Naive thymus-derived CD8-positive, alpha-beta T cell (primary cell): ENCODE measurements at places on chromosomes 4 and X.

DNA sequence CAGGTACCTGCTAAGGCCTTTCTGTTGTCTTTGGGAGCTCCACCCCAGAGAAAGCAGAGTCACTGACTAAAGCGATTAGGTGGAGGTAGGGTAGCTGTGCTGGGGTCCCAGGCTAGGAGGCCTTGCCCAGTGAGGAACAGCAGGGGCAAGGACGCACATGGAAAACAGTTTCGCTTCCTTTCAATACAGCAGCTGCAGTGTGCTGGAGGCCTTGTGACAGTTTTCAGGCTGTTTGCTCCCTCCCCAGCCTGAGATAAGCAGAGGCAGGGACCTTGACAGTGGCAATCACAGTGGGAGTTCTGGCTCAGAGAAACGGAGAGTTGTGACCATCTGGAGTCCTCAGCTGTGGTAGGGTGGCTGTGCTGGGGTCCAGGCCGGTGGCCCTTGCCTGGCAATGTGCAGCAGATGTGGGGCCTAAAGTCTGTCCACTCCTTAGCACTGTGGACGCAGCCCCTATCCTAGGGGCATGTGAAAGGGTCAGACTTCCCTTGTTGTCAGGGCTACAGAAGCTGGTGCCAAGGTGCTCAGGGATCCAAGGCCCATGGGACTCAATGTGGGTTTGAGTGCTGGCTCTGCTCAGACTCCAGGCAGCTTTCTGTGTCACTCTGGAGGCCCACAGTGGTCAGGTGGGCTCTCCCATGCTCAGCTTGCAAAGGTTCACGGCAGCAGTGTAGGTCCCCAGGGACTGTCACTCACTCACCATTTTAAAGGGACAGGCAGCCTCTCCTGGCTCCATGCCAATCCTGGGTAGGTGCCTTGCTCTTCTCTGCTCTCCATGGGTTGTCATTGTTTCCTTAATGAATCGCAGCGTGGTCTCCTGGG is 534.9 kb upstream of the FMR1 start:
- no peak for DNase-seq

GRCh38 chr4:109469915-109470314 is 36.3 kb downstream of the SEC24B start:
- no peak for DNase-seq

DNA sequence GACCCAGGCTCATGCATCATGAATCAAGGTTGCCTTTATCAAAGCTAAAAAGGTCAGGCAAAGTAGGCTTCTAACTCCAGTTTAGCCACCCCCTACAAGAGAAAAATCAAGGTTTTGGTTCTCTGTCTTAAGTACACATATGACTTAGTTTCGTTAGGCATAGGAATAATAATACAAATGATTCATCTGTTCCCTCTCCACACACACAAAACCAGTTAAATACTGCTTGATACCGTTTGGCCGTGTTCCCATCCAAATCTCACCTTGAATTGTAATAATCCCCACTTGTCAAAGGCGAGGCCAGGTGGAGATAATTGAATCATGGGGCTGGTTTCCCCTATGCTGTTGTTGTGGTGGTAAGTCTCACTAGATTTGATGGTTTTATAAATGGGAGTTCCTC is 226.2 kb downstream of the HS6ST2 start:
- no peak for DNase-seq

DNA sequence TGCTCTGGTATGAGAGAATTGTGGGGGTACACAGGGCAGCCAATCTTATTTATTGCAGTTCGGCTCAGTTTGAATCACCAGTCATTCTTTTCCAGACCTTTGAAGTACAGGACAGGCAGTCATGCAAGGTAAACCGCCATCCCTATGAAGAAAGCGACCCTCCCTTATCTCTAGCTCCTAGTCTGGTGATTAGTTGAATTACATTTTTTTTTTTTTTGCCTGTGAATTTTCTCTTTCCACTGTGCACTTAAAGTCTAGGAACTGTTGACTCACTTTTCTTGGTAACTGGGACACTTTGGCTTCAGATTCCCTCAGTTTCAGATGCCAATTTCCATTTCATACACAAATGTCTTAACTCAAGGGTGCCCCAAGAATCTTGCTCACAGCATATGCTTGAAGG is 82.4 kb upstream of the FAM9C start:
- DNase-seq: no peak

DNA sequence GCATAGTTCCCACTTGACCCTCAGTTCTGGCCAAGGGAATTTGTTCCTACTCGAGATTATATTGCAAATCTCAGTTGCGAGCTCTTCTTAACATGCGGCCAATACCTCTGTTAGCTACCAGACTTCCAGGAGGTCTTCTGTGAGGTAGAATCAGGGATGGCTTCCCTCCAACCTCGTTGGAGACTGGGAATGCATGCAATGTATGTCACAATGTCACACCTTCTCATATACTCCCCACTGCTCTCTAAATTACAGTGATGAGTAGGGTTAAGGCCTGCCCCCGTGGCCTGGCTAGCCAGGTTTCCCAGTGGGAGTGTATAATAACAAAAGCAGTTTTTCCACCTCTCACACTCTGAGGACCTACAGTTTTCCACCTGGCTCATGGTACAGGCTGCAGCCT is 1962.5 kb downstream of the ARAP2 start:
- no peak for DNase-seq
